IgD-negative memory B cell (primary cell): ENCODE measurements at places on chromosomes 13 and 19. TPM values are rescaled to one million over a fixed set of nuclear protein-coding genes. Genes with fewer than 3 reads are reported as not detected.

The URAD gene
- not detected for polyA plus RNA-seq

The CEACAM7 gene
- polyA plus RNA-seq = not detected

The S1PR5 gene
- 5.1 TPM for polyA plus RNA-seq

The C19orf18 gene
- polyA plus RNA-seq = not detected

The IGFL4 gene
- polyA plus RNA-seq = not detected

The CEACAM4 gene
- not detected for polyA plus RNA-seq

The BICRA gene
- polyA plus RNA-seq = 0.71 TPM

The TEKTIP1 gene
- not detected for polyA plus RNA-seq

The FPR1 gene
- 1.5 TPM for polyA plus RNA-seq

The CABP5 gene
- polyA plus RNA-seq = not detected

The LGI4 gene
- not detected for polyA plus RNA-seq

The SHD gene
- polyA plus RNA-seq = not detected

The TTC9B gene
- polyA plus RNA-seq = not detected

The DDX49 gene
- 30.2 TPM for polyA plus RNA-seq

The SLC25A41 gene
- polyA plus RNA-seq = not detected

The SBNO2 gene
- polyA plus RNA-seq = 2.1 TPM

The ERICH4 gene
- not detected for polyA plus RNA-seq

The ZNF536 gene
- polyA plus RNA-seq = not detected

The ELANE gene
- polyA plus RNA-seq = not detected

The TRIP10 gene
- polyA plus RNA-seq = 4.0 TPM

The KANK3 gene
- not detected for polyA plus RNA-seq

The ATXN8OS gene
- polyA plus RNA-seq = not detected

The FAM216B gene
- polyA plus RNA-seq = not detected

The NUFIP1 gene
- polyA plus RNA-seq = 6.3 TPM

The LRG1 gene
- 0.81 TPM for polyA plus RNA-seq

The ANKLE1 gene
- polyA plus RNA-seq = 6.1 TPM

The KLF16 gene
- 1.8 TPM for polyA plus RNA-seq

The OR4F17 gene
- polyA plus RNA-seq = not detected

The CYP4F8 gene
- polyA plus RNA-seq = not detected

The TEX101 gene
- polyA plus RNA-seq = not detected

The PEX11G gene
- polyA plus RNA-seq = 2.8 TPM

The ZNF665 gene
- polyA plus RNA-seq = 8.2 TPM

The LILRB1 gene
- polyA plus RNA-seq = 24.8 TPM

The NAPA gene
- polyA plus RNA-seq = 95.3 TPM
